ENCODE measurements at places on chromosomes 13 and 19.

DNA sequence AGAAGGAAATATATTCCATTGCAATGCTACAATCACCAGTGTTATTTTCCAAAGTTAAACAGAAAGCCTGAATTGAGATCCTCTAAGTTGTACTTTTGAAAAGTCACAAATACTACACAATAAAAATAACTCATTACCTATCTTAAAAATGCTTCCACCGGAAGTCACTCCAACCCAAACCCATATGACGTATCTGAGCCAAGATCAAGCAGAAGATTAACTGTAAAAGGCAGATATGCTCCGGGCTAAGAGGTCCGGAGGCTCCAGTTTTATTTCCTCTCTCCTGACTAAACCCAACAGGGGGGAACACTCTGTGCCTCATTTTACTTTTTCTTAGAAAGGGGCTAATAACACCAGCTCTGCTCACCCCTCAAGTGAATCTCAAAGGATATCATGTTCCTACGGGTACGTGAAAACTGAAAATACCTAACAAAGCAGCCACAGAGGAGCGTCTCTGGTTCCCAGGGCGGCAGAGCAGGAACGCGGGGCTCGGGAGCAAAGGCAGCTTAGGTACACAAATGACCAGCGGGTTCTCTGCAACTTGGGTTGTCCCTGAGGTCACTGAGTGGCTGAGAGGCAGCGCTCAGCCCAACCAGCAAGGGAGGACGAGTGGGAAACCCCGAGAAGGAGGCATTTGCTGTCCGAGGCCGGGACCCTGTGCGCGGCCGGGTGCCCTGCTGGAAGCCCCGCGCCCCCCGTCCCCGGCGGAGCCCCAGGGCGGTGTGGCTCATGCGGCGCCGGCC lies 750 bp downstream of the RAB20 start:
- peak; percentile 65 for DNase-seq

DNA sequence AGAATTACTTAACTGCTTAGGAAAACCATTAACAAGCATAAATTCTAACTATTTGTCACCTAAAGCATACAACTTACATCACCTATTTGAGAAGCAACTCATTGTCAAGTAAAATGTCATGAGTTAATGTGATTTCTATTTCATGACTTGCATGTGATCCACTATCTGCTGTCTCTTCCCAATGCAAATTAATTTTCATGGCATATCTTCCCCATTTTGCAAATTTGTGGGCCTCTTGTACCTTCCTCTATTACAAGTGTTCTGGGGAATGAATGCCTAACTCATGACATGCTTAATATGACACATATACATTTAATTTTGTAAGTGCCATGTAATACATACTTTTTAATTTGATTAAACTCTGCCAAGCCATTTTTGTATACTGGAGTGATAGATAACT lies 81.1 kb upstream of the EDNRB start:
- DNase-seq: peak; percentile 78

DNA sequence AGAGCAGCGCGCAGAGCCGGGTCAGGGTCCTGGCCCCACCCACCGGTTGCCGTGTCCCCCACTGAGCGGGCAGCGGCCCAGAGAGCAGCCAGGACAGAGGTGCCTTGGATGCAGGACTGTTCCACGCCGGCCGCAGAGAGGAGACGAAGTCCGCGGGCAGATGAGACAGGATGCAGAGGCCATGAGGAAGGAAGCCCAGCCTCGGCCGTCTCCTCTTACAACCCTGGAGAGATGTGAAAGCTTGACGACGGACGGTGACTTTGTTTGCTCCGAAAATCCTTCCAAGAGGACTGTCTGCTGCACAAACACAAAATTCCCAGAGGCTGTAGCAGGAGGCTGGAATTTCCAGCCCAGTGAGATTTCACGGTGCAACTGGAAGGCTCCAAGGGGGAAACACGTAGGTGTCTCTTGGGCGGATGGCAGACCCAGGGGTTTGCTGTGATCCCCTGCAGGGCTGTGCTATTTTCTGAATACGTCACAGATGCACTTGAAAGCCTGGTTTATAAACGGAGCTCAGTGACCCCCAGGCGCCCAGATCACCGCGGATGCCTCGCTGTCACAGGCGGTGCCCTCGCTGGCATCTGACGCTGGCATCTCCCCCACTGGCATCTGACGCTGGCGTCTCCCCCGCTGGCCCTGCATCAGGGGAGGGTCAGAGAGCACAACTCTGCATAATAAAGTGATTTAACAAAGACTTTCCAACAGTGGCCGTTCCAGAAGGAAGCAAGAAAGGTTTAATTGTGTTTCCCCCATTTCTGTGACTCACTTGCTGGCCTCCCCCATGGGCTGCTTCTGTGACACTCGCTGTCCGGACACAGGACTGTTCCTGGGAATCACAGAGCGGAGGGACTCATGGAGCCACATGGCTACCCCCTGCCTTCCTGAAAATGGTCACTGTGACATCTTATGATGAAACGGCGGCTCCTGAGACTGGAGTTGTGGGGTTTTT lies 62.0 kb upstream of the C13orf46 start:
- DNase-seq: peak; percentile 53

DNA sequence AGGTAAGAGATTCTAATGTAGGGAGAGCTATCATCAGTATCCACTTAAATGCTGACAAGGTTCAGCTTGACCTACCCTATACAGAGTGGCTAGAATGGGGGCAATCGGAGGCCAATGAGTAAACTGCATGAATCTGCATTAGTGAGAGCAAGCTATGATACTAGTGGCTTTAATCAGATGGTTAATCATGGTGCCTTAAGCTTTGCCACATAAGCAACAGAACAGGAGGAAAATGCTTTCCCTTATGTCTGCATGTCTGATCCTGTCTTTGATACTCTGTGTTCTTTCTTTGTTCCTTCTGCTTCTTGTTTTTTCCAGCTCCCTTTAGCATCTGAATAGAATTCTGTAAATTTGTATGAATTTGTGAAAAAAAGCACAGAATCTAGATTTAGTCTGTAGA lies 91.1 kb downstream of the WDFY2 start:
- no peak for DNase-seq

- DNase-seq: no peak
Observed at GRCh38 chr13:22506096-22506691, 674.6 kb upstream of the SGCG start.

- DNase-seq: peak; percentile 31
Observed at GRCh38 chr19:7482584-7483439, 6.0 kb downstream of the PEX11G start.

DNA sequence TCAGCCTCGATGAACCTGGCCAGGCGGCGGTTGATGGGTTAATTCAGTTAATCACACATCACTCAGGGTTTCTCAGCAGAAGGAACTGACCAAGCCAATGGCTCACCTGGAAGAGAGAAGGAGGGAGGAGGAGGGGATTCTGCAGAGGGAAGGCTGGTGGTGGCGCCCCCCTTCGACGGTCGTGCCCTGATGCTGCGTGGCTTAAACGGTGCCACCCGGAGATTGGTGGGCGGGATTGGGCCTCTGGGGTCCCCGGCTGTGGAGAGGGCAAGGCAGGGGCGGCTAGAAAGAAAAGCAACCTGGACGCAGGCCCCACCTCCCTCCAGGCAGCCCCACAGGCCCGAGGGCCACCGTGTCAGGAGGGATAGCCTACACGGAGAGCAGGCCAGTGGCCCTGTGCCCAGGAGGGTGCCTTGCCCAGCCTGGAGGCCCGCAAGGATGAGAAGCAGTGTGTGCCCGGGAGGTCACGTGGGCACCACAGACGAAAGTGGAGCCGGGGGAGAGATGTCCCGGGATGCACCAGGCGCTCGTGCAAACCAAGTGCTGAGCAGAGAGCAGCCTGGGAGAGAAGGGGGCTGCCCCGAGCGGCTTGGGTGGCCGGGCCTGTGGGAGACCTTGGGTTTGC lies 16.0 kb downstream of the CSNK1G2 start:
- no peak for DNase-seq

DNA sequence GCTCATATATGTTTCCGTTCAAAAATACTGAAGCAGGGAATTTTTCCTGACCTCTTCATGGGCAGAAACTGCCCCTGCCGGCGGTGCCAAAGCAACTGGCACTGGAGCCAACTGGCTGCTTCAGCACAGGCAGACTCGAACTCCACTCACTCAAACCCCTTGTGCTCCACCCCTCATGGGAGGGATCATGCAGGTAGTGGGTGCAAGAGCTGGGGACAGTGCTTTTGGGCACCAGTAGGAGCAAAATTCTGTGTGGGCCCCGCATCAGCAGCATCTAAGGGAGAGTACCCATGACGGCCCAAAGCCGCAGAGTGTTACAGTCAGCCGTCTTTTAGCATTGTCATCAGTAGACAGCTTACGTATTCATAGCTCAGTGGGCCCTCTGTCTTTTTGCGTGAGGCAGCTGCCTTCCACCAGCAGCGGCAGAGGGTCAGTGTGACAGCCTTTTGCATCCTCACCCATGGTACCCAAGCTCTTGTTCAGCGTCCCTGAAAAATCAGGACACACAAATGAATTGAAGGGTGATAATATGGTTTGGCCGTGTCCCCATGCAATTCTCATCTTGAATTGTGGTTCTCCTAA lies 393.8 kb downstream of the SLITRK6 start:
- no peak for DNase-seq

- no peak for DNase-seq
Observed at GRCh38 chr13:23637829-23638228, 67.6 kb downstream of the TNFRSF19 start.

DNA sequence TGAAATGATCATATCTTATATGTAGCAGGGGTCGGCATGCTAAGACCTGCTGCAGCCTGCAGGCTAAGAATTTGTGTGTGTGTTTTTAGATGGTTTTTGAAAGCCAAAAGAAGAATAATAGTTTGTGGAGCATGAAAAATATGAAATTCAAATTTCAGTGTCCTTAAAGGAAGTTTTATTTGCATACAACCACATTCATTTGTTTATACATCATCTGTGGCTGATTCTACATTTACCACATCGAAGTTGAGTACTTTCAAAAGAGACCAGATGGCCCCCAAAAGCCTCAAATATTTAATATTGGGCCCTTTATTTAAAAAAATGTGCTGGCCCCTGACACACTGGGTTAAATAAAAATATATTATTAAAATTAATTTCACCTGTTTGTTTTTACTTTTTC lies 1.3 kb downstream of the HAS1 start:
- DNase-seq: no peak

GRCh38 chr13:48492470-48493065 lies 40.3 kb downstream of the RCBTB2 start:
- peak; percentile 95 for DNase-seq

GRCh38 chr19:10927730-10928562 lies 493 bp downstream of the YIPF2 start:
- peak; percentile 49 for DNase-seq

GRCh38 chr13:110830331-110830730 lies 84.5 kb downstream of the ANKRD10 start:
- no peak for DNase-seq

DNA sequence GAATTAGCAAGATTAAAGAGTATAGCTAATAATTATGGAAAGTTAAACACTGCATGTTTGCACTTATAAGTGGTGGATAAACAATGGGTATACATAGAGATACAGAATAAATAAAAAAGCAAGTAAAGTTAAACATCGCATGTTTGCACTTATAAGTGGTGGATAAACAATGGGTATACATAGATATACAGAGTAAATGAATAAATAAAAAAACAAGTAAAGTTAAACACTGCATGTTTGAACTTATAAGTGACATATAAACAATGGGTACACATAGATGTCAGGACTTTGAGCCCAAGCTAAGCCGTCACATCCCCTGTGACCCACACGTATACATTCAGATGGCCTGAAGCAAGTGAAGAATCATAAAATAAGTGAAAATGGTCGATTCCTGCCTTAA lies 1533.3 kb upstream of the SPRY2 start:
- no peak for DNase-seq

- DNase-seq: no peak
Observed at GRCh38 chr19:41089959-41090358, 1.7 kb downstream of the CYP2A13 start.

DNA sequence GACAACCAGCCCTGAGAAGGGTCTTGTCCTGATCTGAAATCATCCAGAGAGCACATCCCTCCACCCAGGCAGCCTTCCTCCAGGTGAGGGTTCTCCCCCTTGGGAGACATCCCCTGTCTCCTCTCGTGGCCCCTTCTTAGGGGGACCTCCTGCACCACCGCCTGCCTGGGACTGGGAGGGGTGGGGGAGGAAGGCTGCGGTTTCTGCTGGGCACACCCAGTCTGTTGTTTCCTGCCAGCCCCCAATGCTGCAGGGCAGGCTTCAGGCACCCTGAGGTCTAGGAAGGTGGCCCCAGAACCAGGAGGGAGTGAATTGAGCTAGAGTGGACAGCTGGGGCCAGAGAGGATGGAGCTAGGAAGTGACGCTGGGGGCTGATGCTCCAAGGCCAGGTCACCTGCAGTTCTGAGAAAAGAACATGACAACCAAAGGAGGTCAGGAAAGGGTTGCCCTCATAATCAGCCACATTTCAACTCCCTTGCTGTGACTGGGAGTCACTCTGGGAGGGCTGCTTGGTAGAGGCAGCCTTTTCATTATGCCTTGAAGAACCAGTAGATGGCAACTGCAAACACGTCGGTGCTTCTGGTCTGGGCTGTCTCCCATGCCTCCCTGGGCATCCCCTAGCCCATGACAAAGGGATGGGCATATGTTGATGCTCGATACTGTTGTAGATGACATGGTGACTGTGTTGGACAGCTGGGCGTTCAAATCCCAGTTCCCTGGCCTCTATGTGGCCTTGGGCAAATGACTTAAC lies 1.4 kb downstream of the ARHGEF18 start:
- DNase-seq: no peak

DNA sequence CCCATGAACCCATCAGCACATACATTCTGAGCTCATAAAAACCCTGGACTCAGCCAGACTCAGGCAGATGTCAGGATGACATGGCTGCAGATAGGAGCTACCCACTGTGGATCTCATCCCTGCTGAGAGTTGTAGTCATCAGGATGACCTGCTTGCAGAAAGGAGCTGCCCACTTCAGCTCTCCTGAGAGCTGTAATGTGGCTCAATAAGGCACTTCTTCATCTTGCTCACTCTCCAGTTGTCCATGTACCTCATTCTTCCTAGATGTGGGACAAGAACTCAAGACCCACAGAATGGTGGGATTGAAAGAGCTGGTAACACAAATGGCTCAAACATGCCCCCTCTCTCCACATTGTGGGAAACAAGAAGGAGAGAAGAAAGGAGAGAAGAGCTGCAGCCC lies 58.2 kb downstream of the SLITRK1 start:
- DNase-seq: no peak

DNA sequence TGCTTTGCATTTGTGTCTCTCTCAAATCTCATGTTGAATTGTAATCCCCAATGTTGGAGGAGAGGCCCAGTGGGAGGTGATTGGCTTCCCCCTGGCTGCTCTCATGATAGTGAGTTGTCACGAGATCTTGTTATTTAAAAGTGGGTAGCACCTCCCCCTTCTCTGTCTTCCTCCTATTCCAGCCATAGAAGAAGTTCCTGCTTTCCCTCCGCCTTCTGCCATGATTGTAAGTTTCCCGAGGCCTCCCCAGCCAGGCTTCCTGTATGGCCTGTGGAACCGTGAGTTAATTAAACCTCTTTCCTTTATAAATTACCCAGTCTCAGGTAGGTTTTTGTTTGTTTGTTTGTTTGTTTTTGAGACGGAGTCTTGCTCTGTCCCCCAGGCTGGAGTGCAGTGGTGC lies 3.8 kb downstream of the LILRA4 start:
- DNase-seq: peak; percentile 76
